Kidney (tissue), 22 donors: ENCODE measurements at places on chromosomes 2 and 18. TPM values are rescaled to one million over a fixed set of nuclear protein-coding genes. Genes with fewer than 3 reads are reported as not detected.

Gene IL1B
- 0.56 TPM for polyA plus RNA-seq

Gene ACKR3
- 6.9 TPM for polyA plus RNA-seq

GRCh38 chr2:64768491-64769005 lies 114.8 kb upstream of the SERTAD2 start:
- no peak for DNase-seq

DNA sequence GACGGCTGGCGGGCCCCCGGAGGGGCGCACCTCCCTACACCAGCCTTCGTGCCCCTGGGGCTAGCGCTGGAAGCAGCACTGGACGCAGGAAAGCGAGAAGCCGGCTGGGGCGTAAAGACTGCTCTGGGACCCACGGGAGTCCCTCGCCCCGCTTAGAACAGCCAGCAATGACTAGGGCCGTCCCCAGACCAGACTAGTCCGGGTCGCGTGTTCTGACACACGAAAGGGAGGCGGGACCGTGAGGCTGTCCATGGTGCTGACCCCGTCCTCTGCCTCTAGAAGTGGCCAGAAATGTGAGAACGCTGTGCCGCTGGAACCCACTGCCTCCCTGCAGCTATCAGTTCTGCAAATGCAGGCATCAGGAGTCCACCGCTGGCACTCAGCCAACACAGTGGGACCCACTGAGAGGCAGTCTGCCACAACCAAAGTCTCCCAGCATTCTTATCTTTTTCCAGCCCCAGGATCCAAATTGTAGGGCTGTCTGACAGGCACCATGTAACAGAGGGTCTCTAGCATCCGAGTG lies at the start of gene UCN:
TSS of gene UCN (minus strand) at position 87 of the 523 bp plus-strand sequence. CDS start 550 bp downstream, outside the sequence.
- peak; percentile 89 for DNase-seq

DNA sequence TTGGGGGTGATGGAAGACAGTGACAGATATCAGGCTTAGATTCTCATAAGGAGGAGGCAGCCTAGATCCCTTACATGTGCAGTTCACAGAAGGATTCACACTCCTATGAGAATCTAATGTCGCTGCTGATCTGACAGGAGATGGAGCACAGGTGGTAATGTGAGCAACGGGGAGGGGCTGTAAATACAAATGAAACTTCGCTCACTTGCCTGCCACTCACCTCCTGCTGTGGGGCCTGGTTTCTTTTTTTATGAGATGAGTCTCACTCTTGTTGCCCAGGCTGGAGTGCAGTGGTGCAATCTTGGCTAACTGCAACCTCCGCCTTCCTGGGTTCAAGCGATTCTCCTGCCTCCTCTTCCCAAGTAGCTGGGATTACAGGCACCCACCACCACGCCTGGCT lies 258.6 kb downstream of the EN1 start:
- DNase-seq, result peak; percentile 32

Gene EIF5B
- polyA plus RNA-seq, result 36.9 TPM

Gene KIF1A
- 0.58 TPM for polyA plus RNA-seq

Gene C2orf72
- 2.6 TPM for polyA plus RNA-seq

Gene TXNDC2
- not detected for polyA plus RNA-seq

DNA sequence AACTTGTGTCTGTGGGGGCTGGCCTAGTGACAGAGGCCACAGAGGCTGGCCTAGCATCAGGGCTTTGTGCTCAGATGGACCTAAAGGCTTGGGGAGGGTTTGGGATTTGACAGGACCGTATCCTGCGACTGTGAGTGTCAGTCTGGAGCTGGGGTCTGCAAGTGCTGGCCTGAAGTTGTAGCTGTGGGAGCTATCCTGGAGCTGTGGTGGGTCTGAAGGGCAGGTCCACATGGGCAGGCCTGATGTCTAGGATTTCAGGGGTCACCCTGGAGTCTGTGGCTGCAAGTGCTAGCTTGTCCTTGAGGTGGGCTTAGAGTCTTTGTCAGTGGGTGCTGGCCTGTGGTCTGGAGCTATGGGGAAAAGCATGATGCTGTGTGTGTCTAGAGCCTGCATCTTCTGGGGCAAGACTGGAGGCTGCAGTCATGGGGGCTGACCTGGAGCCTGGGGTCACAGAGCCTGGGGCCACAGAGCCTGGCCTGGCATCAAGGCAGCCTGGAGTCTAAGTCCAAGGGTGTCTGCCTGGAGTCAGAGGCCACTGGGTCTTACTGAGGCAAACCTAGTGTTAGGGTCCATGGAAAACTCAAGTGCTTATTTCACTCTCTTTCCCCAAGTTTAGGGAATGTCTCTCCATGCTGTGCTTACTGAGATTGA lies 3.6 kb downstream of the REG3A start:
- DNase-seq, result no peak

DNA sequence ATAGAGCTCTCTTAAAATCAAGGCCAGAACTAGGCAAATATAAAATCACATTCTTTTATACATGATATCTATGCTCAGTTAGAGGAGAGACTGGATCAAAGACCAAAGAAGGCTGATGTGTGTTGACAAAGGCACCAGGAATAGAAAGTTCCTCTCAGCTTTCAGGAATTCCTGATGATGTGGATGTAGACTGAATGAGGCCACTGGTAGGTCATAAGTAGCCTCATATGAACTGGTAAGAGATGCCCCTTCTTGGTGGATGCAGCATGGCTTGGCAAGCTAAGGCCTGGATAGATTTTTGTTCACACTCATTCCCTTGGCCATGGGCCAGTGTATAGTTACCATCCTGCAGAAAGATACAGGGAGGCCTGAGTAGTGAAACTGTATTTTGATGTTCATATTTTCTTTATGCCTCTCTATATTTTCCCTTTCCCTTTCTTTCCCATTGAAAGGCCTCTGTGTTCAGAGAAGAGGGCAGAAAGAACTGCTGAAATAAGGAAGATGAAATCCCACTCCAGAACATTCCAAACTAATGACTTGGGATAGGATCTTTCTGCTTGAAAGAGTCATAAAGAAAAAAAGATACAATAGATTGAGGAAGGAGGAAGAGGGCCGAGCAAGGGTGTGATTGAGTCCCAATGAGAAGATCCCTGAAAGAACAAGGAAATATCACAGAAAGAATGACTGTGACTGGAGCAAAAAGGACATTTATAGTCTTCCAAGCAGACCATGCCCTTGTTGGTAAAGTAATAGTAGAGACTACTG lies 2182.7 kb upstream of the PIK3C3 start:
- DNase-seq, result no peak

DNA sequence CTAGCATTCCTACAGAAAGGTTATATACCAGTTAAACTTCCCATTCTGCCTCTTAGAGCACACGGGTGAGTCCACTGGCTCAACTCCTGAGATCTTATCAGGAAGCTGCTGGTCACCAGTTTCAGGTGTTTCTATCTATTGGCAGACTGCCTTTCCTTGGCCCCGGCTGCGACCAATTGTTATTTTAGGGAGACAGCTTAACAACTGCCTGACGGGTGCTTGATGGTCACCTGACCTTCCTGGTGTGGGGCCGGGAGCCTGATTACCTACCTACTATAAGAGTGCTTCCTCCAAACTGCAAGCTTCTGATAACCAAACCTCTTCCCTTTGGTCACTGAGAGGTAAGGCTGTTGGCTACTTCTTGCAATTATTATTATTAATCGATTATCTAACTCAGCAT lies 122.1 kb upstream of the XIRP2 start:
- no peak for DNase-seq

- DNase-seq, result peak; percentile 59
Observed at GRCh38 chr2:98912957-98913915, 22.8 kb downstream of the CRACDL start.

DNA sequence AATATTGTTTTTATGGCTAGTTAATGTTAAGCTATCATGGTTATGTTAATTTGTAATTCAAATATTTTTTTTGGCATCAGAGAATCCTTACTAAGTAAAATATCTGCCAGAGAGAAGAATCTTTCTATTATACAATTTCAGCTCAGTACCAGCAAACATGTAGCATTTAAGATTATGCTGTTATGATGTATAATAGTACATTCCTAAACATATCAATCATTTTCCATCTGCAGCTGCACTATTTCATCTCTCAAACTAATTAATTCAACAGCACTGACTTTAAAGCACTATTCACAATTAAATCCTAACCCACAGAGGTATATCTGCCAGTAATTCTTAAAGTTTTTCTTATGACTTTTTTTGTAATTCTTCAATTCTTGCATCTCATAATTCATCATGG lies 250.6 kb downstream of the CD226 start:
- no peak for DNase-seq

DNA sequence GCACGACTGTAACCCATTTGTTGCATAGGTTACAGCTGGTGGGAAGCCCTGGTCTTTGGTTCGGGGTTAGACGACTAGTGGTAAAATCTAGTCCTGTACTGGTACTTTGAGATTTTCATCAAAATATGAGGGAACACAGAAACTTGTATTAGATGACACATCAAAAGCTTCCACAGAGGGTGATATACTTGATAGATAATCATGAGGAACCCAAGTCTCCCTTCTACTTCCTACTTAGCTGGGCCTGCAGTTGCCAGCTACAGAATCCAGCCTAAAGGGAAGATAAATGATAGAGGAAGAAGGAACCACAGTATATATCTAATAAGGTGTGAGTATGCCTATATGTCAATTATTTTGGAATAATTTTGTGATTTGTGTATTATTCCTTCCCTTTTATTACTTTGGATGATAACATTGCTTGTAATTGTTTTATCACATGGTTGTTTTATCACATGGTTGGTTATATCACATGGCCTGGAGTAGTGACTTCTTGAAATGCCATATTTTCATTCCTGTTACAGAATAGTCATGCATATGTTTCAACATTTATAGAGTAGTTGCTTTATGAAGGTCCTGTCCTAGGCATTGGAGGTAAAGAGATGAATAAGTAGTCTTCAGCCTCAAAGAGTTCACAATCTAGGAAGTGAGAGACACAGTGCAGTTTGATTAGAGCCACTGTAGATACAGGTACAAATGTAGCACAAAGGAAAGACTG lies 2.9 kb downstream of the AGPS start:
- DNase-seq, result no peak

- no peak for DNase-seq
Observed at GRCh38 chr2:145221516-145221915, 701.6 kb upstream of the ZEB2 start.

Gene ABCB11
- polyA plus RNA-seq, result not detected

DNA sequence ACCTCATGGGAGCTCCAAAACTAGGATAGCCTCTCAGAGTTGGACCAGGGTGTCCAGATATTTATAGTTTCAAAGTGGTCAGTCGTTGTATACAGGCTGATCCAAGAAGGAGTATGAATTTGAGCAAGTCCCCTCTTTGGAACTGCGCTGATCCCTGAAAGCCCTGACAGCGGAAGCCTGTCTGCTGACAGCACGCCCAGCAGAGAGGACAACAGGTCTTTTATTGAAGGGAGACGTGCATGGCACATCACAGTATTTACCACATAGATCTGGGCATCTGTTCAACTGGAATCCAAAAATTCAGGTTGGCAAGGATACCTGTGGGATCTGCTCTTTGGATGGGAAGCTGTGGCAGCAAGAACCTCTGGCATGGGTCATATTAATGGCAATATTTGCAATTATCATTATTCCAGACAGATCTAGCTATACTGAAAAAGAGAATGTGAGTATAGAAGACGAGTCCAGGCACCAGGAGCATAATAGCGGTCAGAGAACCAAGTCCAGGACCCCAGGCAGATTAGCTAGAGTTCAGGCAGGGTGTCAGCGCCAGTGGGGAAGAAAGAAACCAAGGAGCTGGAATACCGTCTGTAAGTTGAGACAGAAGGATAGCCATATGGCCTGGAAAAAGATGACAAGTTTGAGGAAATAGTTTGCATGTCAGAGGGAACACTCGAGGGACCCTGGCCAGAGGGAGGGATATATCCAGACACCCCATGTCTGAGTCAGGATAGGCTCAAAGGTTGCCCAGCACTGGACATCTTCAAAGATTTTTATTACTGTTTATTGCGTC lies 260.4 kb upstream of the FANCL start:
- no peak for DNase-seq

Gene MBOAT2
- 15.9 TPM for polyA plus RNA-seq

GRCh38 chr2:47086054-47086471 lies 69.0 kb downstream of the STPG4 start:
- DNase-seq, result no peak

DNA sequence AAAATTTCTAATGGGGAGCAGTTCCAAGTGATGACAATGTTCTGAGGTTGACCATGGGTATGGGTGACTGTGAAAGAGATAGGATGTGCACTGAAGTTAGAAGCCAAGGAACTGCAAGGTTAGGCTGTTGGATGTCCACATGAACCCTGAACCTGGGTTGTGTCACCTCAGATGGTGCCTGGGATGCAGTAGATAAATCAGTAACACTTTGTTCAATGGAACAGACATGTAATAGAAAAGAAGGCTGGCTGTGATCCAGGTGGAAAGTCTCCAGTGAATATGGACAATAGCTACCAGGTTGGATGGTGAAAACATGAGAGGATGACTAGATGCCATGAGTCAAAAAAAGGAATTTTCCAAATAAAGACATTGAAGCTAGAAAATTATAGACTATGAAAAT lies 131.4 kb downstream of the TRABD2A start:
- no peak for DNase-seq

Gene STK25
- polyA plus RNA-seq, result 119 TPM

DNA sequence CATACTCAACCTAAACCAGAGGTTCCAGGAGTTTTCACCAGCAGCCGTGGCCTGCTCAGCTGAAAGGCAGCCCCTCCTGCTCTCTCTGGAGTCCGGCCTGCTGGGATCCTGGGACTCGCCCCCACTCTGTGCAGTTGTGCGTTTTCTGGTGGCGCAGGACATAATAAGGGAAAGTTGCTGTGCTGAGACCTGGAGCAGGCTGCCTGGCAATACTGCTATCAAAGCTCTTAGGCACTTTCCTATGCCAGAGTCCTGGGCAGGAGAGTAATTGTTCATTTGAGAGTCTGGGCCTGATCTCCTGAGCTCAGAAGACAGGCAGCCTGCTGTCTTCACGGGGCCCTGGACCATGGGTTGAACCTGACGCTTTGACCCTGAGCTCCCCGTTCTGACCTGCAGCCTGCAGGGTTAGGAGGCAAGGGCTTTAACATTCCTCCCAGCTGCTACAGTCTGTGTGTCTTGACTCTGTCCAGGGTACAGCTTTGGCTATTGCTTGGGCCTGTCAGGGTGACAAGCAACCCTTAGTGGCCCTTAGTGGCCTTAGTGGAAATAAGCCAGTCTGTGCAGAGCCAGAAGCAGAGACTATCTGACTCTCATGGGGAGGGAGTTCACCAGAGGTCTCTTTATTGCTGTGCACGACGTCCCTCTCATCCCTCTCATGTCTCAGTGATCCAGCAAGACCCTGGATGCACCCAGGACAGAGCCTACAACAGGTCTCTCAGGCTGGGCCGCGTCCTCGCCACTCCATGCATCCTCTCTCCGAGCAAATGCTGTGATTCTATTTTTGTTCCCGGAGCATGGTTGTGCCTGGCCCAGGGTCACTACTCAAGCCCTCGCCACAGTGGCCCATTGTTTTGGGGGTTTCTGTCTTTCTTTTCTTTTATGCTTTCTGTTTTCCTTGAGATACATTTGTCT lies 60.6 kb downstream of the ACKR3 start:
- DNase-seq, result peak; percentile 26

GRCh38 chr18:43830303-43830702 lies 553.0 kb upstream of the SYT4 start:
- no peak for DNase-seq

GRCh38 chr2:205543937-205544702 lies 138.2 kb upstream of the NRP2 start:
- no peak for DNase-seq

Gene SLC4A5
- polyA plus RNA-seq, result 1.1 TPM
